ENCODE measurements at places on chromosomes 2 and 18.

- DNase-seq: no peak
These were observed 553.7 kb upstream of the SYT4 start for GRCh38 chr18:43830947-43831346.

DNA sequence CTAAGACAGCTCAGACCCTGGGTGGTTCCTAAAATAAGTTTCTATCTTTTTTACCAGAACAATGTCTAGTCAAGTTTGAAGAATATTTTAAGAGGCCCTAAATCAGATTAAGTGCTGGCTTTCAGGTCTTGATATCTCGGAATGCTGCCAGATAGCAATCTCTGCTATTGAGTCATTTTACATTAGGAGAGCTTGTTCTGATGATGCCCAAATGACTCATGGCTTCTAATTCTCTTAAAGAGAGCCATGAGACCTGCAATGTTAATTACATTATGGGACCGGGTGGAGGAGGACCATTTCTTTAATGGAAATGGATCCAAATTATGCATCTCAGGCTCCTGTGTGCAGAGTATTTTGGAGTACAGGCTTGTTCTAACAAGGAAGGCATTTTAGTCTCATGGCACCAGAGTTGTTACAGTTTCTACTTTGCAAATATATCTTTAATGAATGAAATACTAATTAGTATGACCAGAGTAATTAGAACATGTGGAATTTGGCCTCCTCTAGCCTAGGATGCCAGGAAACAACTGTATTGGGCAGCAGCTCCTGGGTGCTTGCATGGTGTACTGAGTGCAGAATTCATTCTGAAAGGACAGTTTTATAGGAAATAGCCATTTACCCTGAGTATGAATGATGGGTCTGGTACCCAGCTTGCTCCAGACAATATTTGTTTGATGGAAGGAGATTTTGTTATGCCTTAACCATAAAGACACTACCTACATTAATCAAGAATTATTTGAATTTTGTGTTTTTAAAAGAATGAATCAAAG, 94.0 kb upstream of the SULT1C3 start:
- DNase-seq: no peak

- no peak for DNase-seq
These were observed 414 bp downstream of the SFTPB start for GRCh38 chr2:85667561-85668008.

- no peak for DNase-seq
These were observed 48.6 kb downstream of the LINC00305 start for GRCh38 chr18:64100116-64100922.

- DNase-seq: no peak
These were observed 43.8 kb upstream of the GORASP2 start for GRCh38 chr2:170885130-170885791.
